ENCODE measurements at places on chromosomes 3 and 15.

GRCh38 chr3:94619643-94620042 is 556.8 kb downstream of the NSUN3 start:
- no peak for DNase-seq

- DNase-seq: no peak
Observed at GRCh38 chr3:481680-482079, 285.1 kb downstream of the CHL1 start.

- no peak for DNase-seq
Observed at GRCh38 chr3:146033950-146034349, 127.0 kb downstream of the PLOD2 start.

DNA sequence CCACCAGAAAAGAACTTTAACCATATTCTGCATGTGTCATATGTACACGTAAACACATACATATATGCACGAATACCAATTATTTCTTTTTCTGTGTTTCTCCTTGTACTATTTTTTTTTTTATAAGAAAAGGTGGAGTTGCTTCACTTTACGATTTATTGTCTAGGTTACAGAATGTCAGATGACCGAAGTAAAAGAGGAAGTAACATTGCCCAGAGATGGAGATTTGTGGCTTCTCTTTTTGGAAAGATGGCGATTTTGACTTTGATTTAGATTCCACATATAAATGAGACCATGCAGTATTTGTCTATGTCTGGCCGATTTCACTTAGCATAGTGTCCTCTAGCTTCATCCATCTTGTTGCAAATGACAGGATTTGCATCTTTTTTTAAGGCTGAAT is 293.1 kb downstream of the SV2B start:
- no peak for DNase-seq

DNA sequence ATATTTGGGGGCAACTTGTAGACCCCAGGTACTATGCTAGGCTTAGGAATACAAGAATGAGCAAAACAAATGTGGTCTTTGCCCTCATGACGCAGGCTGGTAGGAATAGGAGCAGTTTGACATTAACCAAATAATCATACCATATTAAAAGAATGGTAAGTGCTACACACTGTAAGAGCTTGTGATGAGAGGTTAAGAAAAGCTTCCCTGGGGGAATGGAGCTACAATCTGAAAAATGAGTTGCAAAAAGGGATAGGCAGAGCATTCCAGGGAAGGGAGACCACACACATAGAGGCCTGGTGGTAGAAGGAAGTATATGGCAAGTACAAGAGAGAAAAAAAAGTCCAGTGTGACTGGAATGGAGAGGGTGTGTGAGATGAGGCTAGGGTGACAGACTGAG is 37.3 kb downstream of the TMOD3 start:
- no peak for DNase-seq

GRCh38 chr15:41474941-41475340 is 18.7 kb upstream of the ITPKA start:
- no peak for DNase-seq

DNA sequence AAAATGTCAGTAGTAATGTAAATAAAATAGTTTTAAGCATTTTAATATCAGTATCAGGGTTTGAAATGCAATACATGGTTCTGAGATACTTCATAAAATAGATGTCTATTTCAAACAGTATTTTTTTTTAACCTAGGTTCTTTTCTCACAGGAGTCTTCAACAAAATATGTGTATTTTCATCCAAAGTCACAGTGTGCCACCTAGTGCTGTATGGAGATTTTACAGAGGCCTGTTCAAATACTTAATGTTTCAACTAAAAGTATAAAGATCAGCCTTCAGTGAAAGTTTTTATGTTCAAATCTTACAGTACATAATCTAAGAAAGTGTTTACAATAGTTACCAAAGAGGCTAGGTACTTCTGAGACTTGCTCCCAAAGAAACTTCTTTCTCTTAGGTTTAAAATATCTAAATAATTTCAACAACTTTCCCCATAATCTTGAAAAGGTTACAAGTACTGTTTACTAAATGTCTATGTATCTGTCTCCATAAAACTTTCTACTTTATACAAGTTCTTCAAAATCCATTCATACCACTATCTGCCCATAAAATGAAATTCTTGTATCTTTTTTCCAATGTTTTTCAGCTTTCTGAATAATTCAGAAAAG is 38.3 kb downstream of the SCAPER start:
- DNase-seq: peak; percentile 26

GRCh38 chr15:25093455-25094029 is 138.8 kb downstream of the SNRPN start:
- no peak for DNase-seq

GRCh38 chr3:29761517-29761916 is 480.6 kb downstream of the RBMS3 start:
- no peak for DNase-seq

- DNase-seq: no peak
Observed at GRCh38 chr3:45988804-45989203, 6.8 kb downstream of the FYCO1 start.

DNA sequence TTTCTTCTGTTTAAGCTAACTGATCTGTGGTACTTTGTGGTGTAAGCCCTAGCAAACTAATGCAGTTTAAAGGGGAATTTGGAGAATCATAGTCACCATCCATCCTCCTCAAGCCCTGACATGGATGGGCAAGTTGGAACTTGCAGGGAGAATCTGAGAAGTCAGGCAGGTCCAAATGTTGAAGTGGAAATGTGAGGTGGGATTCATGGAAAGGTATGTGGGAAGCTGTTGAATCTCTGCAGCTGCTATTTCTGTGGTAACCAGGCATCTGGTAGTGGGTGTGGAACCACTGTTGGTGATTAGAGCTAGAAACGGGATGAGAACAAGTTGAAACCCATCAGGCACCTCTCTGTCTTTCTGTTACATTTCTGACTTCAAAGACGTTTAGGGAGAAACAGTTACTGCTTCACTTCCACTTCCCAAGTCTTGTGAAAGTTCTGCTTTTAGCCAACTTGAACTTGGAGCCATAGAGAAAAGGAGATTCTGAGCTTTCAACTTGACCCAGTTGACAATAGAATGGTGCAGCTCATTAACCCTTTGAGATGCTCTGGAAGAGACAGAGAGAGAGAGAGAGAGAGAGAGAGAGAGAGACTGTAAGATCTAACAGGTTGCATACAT is 38.1 kb upstream of the NMNAT3 start:
- DNase-seq: no peak

- DNase-seq: no peak
Observed at GRCh38 chr3:190059242-190059590, 61.5 kb downstream of the P3H2 start.

GRCh38 chr15:39756806-39757522 is 25.7 kb downstream of the FSIP1 start:
- DNase-seq: peak; percentile 60

GRCh38 chr3:83477563-83477962 is 1481.2 kb upstream of the CADM2 start:
- DNase-seq: no peak

GRCh38 chr15:65758242-65758641 is 33.9 kb downstream of the DENND4A start:
- DNase-seq: no peak

- no peak for DNase-seq
Observed at GRCh38 chr15:75164625-75165350, 36.9 kb upstream of the C15orf39 start.
